ENCODE measurements at places on chromosomes 7 and 10. TPM values are rescaled to one million over a fixed set of nuclear protein-coding genes. Genes with fewer than 3 reads are reported as not detected.

The TMEM120A gene
- 22.6 TPM for total RNA-seq

The CTAGE4 gene
- total RNA-seq, result 0.72 TPM

The PLCE1 gene
- 1.6 TPM for total RNA-seq

The DNAH11 gene
- 1.2 TPM for total RNA-seq

The CNTNAP2 gene
- total RNA-seq, result 0.65 TPM

The MINDY3 gene
- total RNA-seq, result 19.0 TPM

The SFTPA1 gene
- not detected for total RNA-seq

The BTBD16 gene
- total RNA-seq, result not detected

The CRYGN gene
- not detected for total RNA-seq

The GPR37 gene
- total RNA-seq, result 6.5 TPM

The PTPN12 gene
- 37.8 TPM for total RNA-seq

The FAM241B gene
- not detected for total RNA-seq

The NPSR1 gene
- not detected for total RNA-seq

The KLLN gene
- 0.78 TPM for total RNA-seq

The UPK3BL2 gene
- total RNA-seq, result not detected

The GDF2 gene
- total RNA-seq, result not detected

The TSC22D4 gene
- 35.6 TPM for total RNA-seq

The TRIM56 gene
- 9.2 TPM for total RNA-seq

The SLC13A1 gene
- total RNA-seq, result not detected

The RBM28 gene
- total RNA-seq, result 13.0 TPM

The STAG3 gene
- total RNA-seq, result 0.16 TPM

The WDR91 gene
- total RNA-seq, result 6.7 TPM

The ZMIZ2 gene
- total RNA-seq, result 13.5 TPM

The BMPER gene
- 7.4 TPM for total RNA-seq

The DGKI gene
- total RNA-seq, result 0.40 TPM

The MIOS gene
- 18.1 TPM for total RNA-seq

The TFEC gene
- 0.13 TPM for total RNA-seq

The ASIC3 gene
- total RNA-seq, result 0.96 TPM

The EBF3 gene
- total RNA-seq, result 0.88 TPM

The TMEM273 gene
- not detected for total RNA-seq

The C7orf57 gene
- not detected for total RNA-seq

The HTR7 gene
- 8.5 TPM for total RNA-seq

The CRPPA gene
- 0.78 TPM for total RNA-seq

The MKX gene
- total RNA-seq, result 0.26 TPM

The MRLN gene
- not detected for total RNA-seq

The TMEM178B gene
- total RNA-seq, result not detected

The POLR2J2 gene
- total RNA-seq, result 0.40 TPM

The EIF4H gene
- total RNA-seq, result 269 TPM

The BRI3 gene
- total RNA-seq, result 64.2 TPM

The EVX1 gene
- total RNA-seq, result not detected

The FAM25C gene
- total RNA-seq, result not detected

The VIM gene
- total RNA-seq, result 4,573 TPM

The ACBD7 gene
- total RNA-seq, result 0.40 TPM

The XRCC2 gene
- total RNA-seq, result 2.1 TPM

The SLC16A12 gene
- total RNA-seq, result 0.91 TPM

The DTX2 gene
- total RNA-seq, result 7.6 TPM

The SPAM1 gene
- not detected for total RNA-seq

The RAB11FIP2 gene
- 9.2 TPM for total RNA-seq

The PDE6C gene
- not detected for total RNA-seq

The TRPV5 gene
- total RNA-seq, result not detected

The FMC1 gene
- 15.3 TPM for total RNA-seq

The CCDC136 gene
- 3.1 TPM for total RNA-seq

The FXYD4 gene
- total RNA-seq, result not detected

The SLC39A12 gene
- total RNA-seq, result not detected

The ADCYAP1R1 gene
- total RNA-seq, result not detected

Measured in epithelial cell of alveolus of lung (primary cell).